CD8-positive, alpha-beta memory T cell (primary cell): ENCODE measurements at places on chromosomes 5 and 9.

- DNase-seq, result no peak
These were observed 15.5 kb upstream of the TARS1 start for GRCh38 chr5:33425314-33425713.

GRCh38 chr5:36178524-36178890 lies 26.6 kb downstream of the SKP2 start:
- no peak for DNase-seq

GRCh38 chr5:111697881-111698757 lies 58.9 kb downstream of the NREP start:
- DNase-seq, result no peak

- DNase-seq, result no peak
These were observed 27.3 kb downstream of the SHB start for GRCh38 chr9:38041564-38042243.

DNA sequence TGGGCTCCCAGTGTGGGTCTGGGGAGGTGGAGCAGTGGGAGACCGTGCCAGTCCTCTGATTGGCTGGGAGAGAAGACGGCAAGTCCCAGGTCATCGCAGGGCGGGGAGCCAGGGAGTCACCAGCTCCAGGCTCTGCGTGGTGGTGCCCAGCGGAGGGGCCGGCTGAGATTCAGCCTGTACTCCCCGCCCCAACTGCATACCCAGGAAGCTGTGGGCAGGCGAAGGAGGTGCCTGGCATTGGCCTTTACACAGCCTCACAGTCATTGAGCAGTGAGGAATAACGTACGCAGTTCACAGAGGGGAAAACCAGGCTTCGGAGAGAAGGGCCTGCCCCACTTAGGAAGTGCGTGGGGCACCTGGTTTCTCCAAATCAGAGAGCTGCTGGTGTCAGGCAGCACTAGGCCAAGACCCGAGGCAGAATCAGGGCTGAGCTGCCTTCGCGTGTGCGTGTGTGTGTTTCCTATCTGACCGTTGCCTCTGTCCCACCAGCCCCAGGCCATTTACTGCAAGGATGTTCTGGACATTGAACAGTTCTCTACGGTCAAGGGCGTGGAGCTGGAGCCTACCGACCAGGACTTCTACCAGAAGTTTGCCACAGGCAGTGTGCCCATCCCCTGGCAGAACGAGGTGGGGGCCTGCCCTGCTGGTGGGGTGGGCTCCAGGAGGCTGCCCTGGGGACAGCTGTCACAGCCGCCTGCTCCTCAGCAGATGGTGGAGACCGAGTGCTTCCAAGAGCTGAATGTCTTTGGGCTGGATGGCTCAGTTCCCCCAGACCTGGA lies 6.2 kb upstream of the PRR7 start:
- peak; percentile 60 for DNase-seq

DNA sequence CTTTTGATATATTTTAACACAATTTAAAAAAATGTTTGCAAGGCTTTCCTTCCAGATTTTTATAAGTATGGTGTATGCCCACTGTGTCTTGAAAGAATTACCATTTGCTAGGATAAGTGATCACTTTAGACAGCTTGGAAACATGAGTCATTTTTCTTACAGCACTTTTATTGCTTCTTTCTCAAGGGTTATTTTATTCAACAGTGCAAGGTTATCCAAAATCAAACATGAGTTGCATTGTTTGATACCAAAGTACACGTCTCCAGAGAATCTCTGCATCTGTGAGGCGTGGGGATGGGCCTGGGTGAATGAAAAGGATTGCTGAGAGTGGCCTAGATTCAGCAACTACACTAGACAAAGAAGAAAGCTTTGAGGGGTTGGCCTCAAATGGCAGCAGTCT lies 329.6 kb downstream of the ADAMTS6 start:
- DNase-seq, result no peak

- peak; percentile 10 for DNase-seq
These were observed 27.4 kb downstream of the PCDH1 start for GRCh38 chr5:141850786-141851185.

DNA sequence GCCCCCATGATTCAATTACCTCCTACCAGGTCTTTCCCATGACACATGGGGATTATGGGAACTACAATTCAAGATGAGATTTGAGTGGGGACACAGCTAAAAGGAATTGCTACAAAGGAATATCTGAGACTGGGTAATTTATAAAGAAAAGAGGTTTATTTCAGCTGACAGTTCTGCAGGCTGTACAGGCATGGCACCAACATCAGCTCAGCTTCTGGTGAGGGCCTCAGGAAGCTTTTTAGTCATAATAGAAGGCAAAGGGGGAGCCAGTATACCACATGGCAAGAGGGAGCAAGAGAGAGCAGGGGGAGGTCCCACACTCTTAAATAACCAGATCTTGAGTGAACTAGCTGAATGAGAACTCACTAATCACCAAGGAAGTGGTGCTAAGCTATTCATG lies 11.2 kb upstream of the ALDOB start:
- DNase-seq, result no peak

- DNase-seq, result no peak
These were observed 77.8 kb downstream of the TENT4A start for GRCh38 chr5:6791031-6791430.

GRCh38 chr5:89067362-89067761 lies 184.4 kb upstream of the MEF2C start:
- no peak for DNase-seq

GRCh38 chr9:3151672-3152576 lies 308.0 kb upstream of the PUM3 start:
- DNase-seq, result no peak

DNA sequence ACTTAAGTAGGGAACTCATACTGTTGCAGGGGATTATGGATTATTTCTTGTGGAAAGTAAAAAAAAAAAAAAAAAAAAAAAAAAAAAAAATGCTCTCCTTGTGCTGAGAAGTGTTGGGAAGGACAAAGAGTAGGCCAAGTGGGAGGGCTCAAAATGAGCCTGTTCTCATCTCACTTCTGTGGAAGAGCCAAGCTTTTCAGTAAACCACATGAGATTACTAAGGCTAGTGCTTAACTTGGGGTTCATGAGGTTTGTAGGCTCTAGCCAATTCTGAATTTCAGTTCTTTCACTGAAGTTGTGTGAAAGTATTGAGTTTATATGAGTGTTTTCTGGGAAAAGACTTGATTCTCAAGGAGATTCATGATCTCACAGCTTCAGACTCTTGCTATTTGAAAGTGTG lies 23.0 kb upstream of the CEP78 start:
- no peak for DNase-seq

DNA sequence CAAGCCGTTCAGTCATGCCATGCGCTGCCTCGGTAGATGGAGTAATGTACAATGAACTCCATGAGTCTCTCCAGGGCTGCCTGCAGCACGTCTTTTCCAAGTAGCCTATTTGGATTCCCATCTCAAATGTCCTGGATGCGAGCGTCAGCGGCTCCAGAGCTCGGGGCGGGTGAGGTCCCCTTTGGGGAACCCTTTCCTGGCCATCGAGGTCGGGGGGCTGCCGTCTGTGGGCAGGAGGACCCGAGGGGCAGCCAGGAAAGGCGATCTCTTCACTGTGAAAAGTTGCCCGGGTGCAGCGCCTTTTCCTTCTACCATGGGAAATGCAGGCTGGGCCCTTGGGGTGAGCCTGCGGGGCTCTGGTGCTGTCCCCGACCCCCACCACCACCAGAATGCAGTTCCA lies 36.9 kb upstream of the FCN2 start:
- DNase-seq, result no peak

DNA sequence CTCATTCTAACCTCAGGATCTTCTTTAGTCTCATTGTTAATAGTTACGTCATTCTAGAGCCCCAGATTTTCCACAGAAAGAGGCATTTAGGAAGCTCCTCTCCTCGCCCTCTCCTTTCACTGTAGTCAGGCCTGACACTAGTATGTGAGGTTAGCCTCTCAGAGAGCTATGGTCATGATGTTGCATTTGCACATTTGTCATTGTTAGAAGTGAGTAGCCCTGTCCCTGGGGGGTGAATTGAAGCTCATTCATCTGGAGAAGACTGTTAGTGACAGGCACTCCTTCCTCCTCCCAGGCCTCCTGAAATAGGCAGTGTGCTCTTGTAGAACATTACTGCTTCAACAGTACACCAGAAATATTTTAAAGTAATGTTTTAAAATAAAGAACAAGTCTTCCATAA lies 26.6 kb upstream of the LRRTM2 start:
- DNase-seq, result no peak

DNA sequence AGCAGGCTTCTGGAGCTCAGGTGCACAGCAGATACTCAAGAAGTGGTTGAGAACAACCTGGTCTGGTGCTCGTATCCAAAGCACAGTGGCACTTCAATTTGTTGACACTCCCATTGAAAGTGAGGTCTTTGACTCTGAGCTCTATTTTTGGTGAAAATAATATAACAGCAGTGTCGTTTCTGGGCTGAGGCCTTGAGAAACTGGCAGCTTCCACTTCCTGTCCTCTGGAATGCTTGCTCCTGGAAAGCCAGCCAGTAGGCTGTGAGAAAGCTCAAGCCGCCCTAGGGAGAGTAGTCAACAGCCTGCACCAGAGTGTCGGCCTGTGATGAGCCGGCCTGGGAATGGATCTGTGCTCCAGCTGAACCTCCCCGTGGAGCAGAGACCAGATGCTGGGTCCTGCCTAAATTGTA lies 6.8 kb upstream of the SUSD3 start:
- DNase-seq, result no peak

- DNase-seq, result no peak
These were observed 28.7 kb upstream of the PALM2AKAP2 start for GRCh38 chr9:109751253-109751652.

DNA sequence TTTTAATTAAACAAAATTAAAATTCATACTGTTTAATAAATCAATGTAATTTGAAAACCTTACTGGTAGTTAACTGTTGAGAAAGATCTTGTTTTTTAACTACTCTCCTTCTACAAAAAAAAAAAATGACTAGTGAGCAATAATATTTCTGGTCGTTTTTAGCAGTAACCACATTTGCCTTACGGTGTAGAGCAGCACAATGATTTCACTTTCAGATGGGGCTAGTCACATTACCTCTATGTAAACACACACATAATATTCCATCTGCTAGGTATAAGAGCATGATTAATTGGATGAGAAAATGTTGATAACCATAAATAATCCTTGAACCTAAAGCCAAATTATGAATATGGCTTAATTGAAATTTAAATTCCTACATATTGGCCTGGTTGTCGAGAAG lies 198.1 kb downstream of the CHSY3 start:
- no peak for DNase-seq

DNA sequence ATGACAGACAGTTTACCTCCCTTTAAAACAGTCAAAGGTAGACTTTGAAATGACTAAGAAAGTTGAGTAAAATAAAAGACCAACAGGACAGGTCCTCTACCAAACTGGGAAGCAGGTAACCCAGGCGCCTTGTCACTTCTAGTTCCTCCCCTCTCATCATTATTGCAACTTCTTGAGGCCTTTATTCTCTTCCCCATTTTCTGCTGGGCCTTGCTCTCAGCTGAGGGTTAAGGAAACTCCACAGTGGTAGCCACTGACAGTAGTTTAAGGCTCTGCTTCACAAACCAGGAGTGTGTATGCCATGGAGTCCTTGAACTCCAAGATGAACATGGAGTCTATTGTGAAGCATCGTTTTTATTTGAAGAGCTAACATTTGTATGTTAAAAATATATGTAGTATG lies 36.9 kb upstream of the TCERG1 start:
- DNase-seq, result no peak

- peak; percentile 73 for DNase-seq
These were observed 14.9 kb upstream of the WNT8A start for GRCh38 chr5:138068742-138069600.

DNA sequence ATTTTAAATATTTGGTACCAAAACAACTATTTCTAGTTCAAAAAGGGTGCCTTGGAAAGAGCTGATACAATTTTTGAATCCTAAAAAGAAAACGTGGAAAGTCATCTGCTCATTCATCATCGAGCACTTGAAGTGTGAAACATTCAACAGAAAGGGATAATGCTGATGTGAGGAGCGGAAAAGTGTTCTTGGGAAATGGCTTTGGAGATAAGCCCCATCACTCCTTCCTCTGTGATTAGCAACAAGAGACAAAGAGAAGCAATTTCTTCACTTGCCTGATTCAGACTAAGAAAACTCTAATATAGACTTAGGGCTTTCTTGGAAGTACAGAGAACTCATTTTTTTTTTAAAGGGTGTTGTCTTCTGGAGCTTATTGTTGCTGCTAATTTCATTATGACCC lies 74.9 kb downstream of the C9orf152 start:
- DNase-seq, result no peak

GRCh38 chr9:74478606-74479005 lies 18.5 kb upstream of the RORB start:
- DNase-seq, result no peak

DNA sequence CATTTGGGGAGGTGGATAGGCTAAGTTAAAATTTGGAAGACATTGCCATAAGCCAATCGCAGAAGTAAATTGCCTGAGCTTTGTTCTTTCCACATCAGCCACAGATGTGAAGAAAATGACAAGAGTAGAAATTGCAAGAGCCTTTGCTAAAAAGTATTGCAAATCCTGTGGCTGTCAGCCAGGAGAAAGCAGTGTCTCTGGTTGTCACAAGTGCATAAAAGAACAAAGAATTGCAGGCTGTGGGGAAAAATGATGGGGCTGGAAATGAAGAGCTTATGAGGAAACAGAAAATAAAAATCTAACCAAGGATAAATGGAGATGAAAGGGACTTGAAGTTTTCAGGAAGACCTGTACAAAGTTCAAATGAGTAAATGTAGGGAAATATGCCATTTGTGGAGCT lies 344.8 kb downstream of the CSNK1G3 start:
- DNase-seq, result no peak

DNA sequence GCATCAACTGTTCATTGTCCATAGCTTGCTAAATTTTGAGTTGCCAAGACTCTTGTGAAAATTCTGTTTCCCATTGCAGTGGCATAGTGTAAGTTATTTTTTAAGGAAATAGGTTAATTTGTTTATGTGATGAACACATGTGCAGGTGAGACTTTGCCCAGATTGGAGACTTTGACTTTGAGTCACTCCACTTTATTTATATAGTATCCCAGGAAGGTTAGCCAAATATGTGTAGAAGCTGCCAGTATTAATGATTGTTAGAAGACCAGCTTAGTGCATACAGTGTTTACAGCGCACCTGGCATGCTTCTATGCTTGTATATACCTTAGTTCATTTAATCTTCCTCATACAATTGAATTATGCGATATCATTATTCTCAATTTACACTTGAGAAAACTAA lies 51.0 kb downstream of the MTAP start:
- no peak for DNase-seq

- DNase-seq, result no peak
These were observed 1.2 kb downstream of the LHFPL2 start for GRCh38 chr5:78647351-78647818.

DNA sequence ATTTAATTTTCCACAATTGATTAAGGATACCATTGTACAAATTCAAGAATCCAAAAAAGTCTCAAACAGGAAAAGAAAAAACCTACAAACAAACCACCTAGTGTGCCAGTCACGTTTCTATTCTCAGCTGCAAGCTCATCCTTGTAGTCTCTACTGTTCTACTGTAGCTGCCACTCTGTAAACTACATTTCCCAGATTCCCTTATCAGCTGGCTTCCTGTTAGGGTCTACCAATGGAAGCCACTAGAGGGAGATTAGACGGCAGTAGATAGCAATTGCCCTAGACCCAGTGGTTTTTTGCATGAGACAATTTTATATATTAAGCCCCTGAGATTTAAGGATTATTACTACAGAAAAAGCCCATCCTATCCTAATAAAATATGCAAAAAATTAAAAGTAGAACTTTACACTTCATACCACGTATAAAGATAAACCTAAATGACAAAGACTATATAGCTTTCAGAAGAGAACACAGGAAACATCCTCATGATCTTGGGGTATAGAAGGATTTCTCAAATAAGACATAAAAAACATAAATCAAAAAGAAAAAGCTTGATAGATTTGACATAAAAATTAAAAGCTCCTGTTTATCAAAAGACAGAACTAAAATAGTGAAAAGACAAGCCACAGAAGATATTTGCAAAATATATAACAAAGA lies 37.4 kb downstream of the P4HA2 start:
- no peak for DNase-seq

- DNase-seq, result no peak
These were observed 187.1 kb upstream of the TBC1D2 start for GRCh38 chr9:98442541-98442940.
